Stimulated activated CD8-positive, alpha-beta memory T cell treated with anti-CD3 and anti-CD28 coated beads, Interleukin-12 subunit alpha, Interleukin-12 subunit beta, amount 100 ng/mL, for 4 hours (primary cell): ENCODE measurements at places on chromosomes 16 and 17.

- no peak for DNase-seq
Observed at GRCh38 chr17:50183421-50183994, 17.7 kb downstream of the SGCA start.

DNA sequence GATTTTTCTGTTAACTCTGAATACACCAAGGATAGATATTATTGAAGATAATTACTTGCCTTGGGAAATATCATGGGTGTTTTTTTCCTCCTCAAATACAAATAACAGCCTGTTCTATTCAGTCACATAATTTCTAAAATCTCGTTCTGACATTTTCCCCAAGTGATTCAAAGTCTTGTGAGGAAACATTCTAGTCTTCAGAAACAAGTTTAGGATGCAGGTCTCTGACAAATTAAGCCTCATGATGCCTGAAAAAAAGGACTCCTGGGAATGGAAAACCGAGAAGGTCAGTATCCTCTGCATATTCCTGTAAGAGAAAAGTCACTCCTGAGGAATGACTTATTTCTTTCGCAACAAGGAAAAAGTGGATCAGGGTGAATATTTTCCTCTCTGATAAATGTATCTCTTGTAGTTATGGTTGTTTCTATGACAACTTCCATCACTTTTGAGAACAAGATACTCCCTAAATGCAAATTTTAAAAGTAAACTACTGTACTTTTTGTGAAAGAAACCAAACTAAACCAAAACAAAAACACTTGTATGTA lies 384.6 kb downstream of the CNTNAP4 start:
- no peak for DNase-seq

DNA sequence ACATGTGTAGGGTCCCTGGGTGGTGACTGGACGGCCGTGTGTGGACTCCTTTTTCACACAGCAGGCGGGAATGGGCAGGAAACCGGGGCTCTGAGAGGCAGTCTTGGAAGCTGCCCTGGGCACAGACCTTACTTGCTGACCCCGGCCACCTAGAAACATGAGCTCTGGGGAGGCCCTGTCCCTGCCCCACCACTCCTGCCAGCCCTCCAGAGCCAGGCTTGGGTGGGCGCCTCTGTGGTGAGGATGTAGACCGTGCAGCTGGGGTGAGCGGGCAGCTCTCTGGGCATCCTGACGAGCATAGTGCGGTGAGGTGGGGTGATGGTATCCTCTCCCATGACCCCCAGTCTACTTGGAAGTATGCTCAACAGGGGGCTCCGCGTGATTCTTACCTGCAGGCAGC lies 121.3 kb downstream of the RAB11FIP4 start:
- DNase-seq = no peak

GRCh38 chr16:25896411-25896810 lies 204.7 kb downstream of the HS3ST4 start:
- no peak for DNase-seq

DNA sequence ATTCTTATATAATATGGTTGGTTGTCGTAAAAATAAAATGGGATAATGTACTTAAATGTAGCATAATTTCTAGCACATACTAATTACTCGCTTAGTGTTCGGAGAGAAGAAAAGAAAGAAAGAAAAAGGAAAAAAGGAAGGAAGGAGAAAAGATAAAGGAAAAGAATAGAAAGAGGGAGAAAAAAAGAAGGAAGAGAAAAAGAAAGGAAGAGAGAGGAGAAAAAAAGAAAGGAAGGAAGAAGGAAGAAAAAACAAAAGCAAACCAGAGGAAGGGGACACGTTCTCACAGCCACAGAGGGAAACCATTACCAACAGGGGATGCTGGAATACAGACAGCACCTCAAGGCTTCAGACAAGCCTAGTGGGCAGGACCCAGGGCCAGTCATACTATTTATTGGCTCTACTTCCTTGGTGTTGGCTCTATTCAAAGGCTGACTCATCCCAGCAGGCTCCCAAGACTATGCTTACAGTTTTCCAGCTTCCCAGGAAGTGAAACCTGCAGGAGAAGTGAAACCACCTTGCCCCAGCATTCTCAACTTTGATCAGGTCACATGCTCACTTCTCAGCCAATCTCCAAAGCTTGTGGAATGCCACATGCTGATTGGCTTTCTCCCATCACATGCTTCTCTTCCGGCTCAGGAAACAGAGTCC lies 273.5 kb upstream of the IRX5 start:
- no peak for DNase-seq

DNA sequence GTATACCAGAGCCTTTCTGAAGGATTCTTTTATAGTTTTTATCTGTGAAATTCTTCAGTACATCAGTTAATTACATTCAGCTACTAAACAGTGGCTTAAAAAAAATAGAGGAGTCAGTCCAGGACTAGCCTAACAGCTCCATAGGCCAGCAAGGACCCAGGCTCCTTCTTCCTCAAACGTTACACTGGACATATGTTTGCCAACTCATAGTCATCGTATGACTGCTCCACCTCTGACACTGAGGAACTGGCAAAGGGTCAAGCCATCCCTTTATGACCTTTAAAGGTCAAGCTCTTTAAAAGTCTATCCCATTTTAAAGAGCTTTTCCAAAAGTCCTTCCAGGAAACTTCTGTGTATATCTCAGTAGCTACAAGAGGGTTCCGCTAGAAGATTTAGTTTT lies 36.6 kb downstream of the PHLPP2 start:
- no peak for DNase-seq

DNA sequence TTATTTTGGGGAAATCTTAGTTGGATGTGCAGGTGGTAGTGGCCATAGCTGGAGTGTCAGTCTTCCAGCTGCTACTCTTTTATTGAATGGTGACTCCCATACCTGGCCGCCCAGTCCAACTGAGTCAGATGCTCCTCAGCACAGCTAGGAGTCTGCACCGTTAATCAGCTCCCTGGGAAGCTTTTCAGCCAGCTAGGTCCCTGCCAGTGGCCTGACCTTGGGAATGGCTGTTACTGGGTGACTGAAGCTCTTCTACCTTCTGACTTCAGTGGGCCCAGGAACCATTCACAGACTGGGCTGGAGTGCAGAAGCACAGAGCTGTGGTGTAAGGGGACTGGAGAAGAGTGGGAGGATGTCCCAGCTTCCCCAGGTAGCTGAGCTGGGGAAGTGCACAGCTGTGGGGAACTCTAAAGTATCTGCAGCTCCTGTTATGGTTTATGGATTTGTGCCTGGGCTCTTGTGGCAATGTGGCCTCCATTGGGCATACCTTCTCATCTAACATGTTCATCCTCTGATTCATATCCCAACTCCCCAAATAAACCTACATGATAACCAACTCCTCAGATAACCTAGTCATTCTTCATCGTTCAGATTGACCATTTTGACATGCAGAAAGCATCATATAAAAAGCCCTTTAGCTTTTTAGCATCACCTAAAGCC lies 14.0 kb downstream of the ALKBH5 start:
- DNase-seq = no peak

GRCh38 chr17:8855477-8856204 lies 11.8 kb downstream of the PIK3R6 start:
- DNase-seq = no peak

GRCh38 chr17:39923836-39924690 lies 3.3 kb downstream of the ORMDL3 start:
- no peak for DNase-seq

DNA sequence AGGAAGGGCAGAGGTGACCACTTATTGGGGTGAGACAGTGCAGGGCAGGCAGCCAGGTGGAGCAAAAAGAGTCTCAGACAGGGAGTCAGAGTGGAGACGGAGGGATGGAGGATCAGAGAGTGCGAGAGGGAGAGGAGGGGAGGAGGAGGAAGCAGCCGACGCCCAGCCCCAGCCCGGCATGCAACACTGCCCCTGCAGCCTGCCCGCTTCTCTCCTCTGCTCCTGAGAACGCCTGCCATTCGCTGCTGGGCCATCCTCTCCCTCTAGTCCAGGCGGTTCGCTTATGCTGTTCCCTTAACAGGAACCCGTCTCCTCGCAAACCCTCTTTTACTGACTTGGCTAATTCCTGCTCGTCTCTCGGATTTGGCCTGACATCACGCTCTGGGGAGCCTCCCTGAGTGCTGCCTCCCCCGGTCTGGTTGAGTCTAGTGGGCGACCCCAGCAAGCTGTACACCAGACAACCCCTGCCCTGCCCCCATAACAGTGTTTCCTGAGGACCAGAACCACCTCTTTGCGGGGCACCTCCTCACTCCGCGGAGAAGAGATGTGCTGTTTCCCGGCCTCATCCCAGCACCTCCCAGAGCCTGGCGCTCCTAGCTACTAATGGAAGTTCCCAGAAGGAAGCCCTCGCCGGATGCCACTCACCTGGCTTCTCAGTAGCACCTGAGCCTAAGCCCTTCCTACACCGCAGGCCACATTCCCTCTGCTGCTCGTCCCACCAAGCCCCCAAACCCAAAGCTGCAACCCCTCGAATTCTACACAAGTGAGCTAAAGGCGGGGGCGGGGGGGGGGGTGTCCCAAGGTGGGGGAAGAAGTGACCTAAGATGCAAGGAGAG lies 61.2 kb upstream of the CCL1 start:
- no peak for DNase-seq

- DNase-seq = no peak
Observed at GRCh38 chr16:52383640-52384292, 163.2 kb downstream of the TOX3 start.

- DNase-seq = no peak
Observed at GRCh38 chr16:11080999-11081630, 136.8 kb downstream of the CLEC16A start.

- no peak for DNase-seq
Observed at GRCh38 chr17:40090237-40091119, 9.9 kb downstream of the NR1D1 start.

GRCh38 chr16:56371660-56371937 lies 53.7 kb downstream of the AMFR start:
- DNase-seq = no peak

DNA sequence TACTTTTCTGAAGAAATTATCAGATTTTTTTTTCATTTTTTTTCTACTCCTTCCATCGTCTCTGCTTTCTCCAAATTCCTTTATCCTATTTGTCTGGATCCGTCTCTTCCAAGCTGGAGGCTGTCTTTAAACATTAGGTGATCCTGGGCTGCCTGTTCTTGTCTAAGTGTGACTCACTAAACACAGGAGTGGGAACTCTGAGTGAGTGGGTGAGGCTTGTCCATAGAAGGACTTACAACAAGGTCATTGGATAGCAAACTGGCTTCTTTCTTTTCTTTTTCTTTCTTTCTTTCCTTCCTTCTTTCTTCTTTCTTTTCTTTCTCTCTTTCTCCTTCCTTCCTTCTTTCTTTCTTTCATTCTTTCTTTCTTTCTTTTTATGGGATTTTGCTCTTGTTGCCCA lies 18.2 kb downstream of the ALOX15 start:
- DNase-seq = no peak

- DNase-seq = no peak
Observed at GRCh38 chr16:57987441-57988177, 12.9 kb downstream of the ZNF319 start.

GRCh38 chr16:55002419-55002818 lies 71.8 kb downstream of the IRX5 start:
- no peak for DNase-seq

DNA sequence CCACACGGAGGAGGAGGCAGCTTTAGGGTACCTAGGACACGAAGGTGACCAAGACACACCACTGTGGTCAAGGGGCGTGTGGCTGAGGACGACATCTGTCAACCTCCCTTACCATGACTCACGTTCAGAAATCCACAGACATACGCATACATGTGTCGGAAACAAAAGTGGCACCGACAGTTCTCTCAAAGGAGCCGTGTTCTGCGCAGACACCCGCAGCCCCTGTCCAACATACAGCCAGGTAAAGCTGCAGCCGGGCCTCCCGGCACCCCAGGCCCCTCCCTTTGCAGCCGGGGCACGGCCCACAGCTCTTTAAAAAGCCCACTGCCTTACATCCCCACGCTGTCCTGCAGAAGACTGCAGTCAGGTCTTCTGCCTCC lies 40.5 kb upstream of the KLHDC4 start:
- no peak for DNase-seq

- DNase-seq = no peak
Observed at GRCh38 chr17:82528484-82529265, 9.1 kb downstream of the FOXK2 start.

GRCh38 chr17:10370016-10370608 lies 2.7 kb downstream of the MYH13 start:
- no peak for DNase-seq

- DNase-seq = no peak
Observed at GRCh38 chr17:83037874-83038165, 41.6 kb upstream of the METRNL start.

DNA sequence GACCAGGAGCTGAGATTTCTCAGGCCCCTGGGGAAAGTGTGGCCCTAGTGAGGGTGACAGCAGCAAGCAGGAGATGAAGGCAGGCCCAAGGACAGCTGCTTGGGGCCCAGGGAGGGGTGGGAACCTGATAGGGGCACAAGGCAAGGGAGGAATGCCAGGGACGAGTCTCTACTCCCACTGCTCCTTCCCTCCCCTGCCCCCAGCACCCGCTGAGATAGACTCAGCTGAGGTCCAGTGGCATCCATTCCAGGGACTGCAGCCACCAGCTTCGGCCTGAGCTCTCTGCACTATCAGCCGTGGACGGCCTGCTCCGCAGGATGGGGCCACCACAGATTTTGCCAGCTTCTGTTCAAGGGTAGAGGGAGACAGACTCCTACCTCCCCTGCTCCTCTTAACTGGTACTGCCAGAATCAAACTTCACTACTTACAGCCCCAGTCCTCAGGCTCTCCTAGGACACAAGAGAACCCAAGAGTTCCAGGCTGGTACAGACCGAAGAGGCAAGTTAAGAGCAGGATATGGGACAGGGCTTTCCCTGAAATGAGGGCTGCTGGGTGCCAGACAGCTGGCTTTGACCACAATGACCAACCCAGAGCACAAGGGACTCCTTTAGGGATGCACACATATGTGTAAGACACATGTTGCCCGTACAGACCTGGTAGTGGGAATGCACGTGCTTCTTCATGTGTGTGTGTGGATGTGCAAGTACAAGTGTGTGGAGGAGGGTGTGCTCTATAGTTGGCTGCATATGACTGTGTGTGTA lies 5.5 kb downstream of the CACNB1 start:
- DNase-seq = no peak

GRCh38 chr17:19253112-19253511 lies 15.9 kb downstream of the EPN2 start:
- DNase-seq = no peak

DNA sequence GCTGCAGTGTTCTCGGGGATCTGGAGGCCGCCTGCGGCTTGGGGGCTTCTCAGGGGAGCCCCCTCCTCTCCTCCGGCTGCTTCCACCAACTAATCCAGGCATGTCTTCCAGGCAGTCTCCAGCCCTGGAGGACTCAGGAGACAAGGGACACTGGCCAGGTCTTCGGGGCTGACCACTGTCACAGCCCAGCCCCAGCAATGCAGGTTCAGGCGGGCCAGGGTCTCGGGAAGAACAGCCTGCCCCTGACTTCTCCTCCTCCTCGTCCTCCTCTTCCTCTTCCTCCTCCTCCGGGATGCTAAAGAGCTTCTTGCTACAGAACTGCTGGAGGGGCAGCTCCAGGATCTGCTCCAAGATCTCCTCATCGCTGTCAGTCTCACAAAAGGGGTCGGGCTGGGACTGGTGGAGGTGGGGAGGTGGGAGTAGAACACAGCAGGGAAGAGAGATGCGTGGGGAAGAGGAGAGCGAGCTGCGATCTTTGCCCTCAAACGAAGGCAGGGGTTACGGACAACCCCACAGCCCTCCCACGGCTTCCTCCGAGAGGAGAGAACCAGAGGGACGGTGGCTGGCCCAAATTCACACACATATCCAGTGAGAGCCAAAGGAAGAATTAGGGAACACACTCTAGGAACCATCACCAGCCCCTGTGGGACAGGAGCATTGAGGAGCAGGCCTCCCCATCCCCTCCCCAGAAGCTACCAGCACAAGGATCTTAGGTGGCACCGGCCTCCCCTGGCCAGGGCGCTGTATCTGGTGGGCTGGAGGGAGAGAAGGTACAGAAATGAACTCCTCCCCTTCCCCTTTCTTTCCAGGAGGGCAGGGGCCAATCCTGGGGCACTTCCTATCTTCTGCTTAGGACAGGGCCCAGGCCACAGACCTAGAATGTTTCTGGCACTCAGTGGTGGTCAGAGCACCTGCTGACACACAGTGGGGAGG lies 19.3 kb downstream of the TSPOAP1 start:
- no peak for DNase-seq
